ENCODE measurements at places on chromosomes 1 and 21. TPM values are rescaled to one million over a fixed set of nuclear protein-coding genes. Genes with fewer than 3 reads are reported as not detected.

GRCh38 chr1:181794332-181794731, 267.2 kb downstream of the ZNF648 start:
- no peaks in the 10 kb centered on the region for H3K36me3 ChIP-seq
- DNase-seq, result no peak
- no peaks in the 10 kb centered on the region for H3K4me1 ChIP-seq
- no peaks in the 10 kb centered on the region for H3K27me3 ChIP-seq
- no peak overlapping the region for H3K4me3 ChIP-seq
- H3K27ac ChIP-seq, result no peak overlapping the region

DNA sequence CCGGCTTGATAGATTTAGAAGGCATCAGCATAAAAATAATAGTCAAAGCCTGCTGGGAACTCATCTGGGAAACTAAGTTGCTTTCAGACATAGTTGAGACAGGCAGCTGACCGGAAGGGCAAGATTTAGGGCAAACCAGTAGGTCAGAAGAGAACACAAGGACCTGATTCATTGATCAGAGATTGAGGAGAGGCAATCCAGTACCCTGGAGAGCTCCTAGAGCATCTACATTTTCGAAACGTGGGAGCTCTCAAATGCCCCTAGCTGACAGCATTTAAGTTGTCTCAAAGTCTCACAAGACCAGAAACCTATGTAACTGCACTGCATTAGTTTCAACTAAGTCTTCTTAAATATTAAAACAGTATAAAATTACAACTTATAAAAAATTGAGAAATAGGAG, 22.9 kb upstream of the MTF2 start:
- no peaks in the 10 kb centered on the region for H3K27me3 ChIP-seq
- no peak for DNase-seq

GRCh38 chr1:98949621-98950020, 55.0 kb downstream of the PLPPR5 start:
- no peaks in the 10 kb centered on the region for H3K27me3 ChIP-seq
- no peak for DNase-seq
- H3K4me3 ChIP-seq, result no peak overlapping the region
- no peaks in the 10 kb centered on the region for H3K36me3 ChIP-seq
- no peak overlapping the region for H3K27ac ChIP-seq

- H3K27ac ChIP-seq, result no peak overlapping the region
- no peak for DNase-seq
- no peak overlapping the region for H3K4me3 ChIP-seq
- H3K4me1 ChIP-seq, result no peaks in the 10 kb centered on the region
- H3K27me3 ChIP-seq, result no peaks in the 10 kb centered on the region
- no peaks in the 10 kb centered on the region for H3K36me3 ChIP-seq
These were observed 184.6 kb downstream of the LMO4 start for GRCh38 chr1:87513255-87513654.

GRCh38 chr1:204341380-204341779, 18.3 kb downstream of the PLEKHA6 start:
- no peak overlapping the region for H3K27ac ChIP-seq
- no peak overlapping the region for H3K4me3 ChIP-seq
- no peaks in the 10 kb centered on the region for H3K4me1 ChIP-seq
- H3K27me3 ChIP-seq, result no peaks in the 10 kb centered on the region
- H3K36me3 ChIP-seq, result no peaks in the 10 kb centered on the region

DNA sequence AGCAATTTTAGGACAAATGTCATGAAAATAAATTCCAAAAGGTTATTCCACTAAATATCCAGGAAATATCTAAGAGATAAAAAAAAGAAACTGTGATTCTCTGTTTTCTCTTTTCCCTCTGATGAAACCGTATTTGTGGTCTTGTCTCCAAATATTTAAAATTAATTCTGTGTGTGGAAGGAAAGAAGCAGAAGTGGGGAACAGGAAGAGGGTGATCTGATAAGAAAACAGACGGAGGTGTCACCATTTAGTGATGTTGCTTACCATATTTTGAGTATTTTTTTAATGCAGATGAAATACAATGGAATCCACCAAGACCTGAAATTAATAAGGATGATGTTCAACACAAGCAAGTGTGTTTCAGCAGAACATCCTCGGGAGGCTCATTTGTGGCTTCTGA, 29.6 kb downstream of the CLCA1 start:
- H3K36me3 ChIP-seq, result no peaks in the 10 kb centered on the region
- DNase-seq, result no peak
- no peaks in the 10 kb centered on the region for H3K4me1 ChIP-seq
- no peaks in the 10 kb centered on the region for H3K27me3 ChIP-seq
- H3K27ac ChIP-seq, result no peak overlapping the region

DNA sequence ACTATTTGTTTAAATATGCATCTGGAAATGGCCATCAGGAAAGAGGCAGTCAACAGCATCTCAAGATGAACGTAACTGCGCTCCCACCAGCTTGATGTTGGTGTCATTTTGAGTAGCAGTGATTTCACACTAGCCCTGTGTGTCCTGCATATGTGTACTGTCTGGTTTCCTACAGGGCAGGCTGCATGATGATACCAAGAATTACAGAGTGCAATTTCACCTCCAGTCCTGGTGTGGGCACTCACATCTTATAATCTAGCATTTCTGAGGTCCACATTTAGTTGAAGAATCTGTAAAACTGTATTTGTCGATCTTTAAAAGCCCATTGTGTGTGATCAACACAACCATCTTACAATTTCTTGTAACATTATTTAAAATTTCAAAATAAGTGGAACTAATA, 336.4 kb downstream of the PAPPA2 start:
- DNase-seq, result no peak
- no peak overlapping the region for H3K27ac ChIP-seq
- H3K27me3 ChIP-seq, result no peaks in the 10 kb centered on the region

Gene SLC16A4
- 8.0 TPM for total RNA-seq

Gene GPR61
- total RNA-seq, result not detected

Gene ESPN
- total RNA-seq, result 1.7 TPM

Gene NUAK2
- 3.5 TPM for total RNA-seq

Gene STXBP3
- total RNA-seq, result 51.0 TPM

Gene GBP4
- total RNA-seq, result 24.0 TPM

Gene CR1L
- total RNA-seq, result not detected

Gene CHI3L2
- 2.5 TPM for total RNA-seq

All from tibial nerve (tissue), 4 donors.